ENCODE measurements at places on chromosomes 1 and 21.

DNA sequence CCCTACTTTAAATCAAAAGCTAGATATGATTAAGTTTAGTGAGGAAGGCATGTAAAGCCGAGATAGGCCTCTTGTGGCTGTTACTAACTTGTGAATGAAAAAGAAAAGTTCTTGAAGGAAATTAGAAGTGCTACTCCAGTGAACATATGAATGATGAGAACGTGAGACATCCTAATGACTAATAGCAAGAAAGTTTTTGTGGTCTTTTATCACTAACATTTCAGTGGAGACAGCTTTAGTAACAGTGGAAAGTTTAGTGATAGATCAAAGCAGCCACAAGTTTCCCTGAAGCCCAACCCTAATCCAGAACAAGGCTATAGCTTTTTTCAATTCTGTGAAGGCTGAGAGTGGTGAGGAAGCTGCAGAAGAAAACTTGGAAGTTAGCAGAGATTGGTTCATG is 73.6 kb upstream of the LRRC8B start:
- no peak for DNase-seq

DNA sequence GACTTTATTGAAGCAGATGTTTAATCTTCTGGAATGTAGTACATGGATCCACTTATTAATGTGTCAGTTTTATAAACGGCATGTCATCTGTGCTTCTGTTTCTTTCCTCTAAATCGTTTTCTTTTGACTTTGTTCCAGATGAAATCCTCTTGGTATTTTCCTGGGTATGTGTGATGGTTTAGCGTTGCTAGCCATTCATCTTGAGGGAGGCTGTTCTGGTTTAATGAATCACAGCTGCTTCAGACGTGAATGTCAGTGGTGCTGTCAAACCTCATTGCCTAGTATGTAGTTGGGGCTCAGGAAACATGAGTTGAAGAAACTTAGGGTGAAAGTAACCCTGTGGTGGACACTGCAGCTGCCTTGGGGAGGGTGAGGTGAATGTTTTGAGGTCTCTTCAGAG is 33.2 kb downstream of the KCNK1 start:
- no peak for DNase-seq

- DNase-seq, result no peak
These were observed 237.6 kb downstream of the MRPL39 start for GRCh38 chr21:25369524-25370300.

DNA sequence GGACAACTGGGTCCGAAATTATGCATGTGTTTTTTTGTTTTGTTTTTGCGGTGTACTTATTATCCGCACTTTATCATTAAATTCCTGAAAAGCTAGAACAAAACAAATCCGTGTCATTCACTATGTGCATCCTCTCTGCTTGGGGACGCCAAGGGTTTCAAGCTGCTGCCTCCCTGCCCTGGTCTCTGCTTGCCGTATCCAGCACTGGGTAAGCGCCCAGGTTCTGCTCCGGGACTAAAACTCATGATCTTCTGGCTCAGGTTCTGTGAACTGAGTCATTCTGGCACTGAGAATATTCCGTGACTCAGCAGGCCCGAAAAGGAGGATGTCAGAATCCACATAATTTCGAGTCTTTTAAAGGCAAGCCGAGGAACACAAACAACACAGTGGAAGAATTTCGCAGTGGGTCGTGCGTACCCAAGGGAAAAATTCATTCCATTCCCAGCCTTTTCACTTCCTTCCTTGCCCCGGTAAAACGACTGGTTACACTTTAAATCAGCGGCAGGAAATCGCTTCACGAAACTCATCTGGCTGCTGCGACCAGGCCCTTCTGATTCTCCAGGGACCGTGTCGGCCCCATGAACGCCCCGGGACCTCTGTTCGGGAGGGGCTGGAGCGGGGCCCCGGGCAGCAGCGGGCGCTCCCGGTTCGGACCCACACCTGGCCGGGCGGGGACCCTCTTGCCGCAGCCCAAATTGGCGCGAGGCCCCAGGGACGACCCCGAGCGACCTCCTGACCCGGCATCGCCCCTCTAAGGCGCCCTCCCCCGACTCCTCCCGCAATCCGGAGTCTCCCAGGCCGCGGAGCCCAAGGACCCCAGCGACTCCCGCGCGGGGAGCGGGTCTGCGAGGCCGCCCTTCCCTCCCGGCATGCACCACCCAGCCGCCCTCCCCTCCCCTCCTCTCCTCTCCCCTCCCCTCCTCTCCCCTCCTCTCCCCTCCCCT is 746 bp upstream of the LAMC1 start:
- DNase-seq, result no peak

DNA sequence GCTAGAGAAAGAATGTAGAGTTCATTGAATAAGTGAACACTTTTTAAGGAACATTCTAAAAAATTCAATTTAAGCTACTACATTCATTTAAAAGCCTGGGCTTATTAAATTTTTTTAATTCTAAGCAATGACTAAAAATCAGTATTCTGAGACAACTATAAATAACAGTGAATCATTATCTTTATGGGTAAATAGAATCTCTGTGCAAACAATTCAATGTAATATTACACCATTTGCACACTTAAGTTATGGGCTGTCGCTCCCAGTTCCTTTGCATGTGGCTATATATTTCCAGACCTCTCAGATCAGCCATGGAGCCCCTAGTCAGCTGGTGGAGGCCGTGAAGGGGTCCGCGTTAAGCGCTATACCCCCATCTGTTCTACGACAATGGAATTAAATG is 65.1 kb downstream of the KCNK1 start:
- no peak for DNase-seq

DNA sequence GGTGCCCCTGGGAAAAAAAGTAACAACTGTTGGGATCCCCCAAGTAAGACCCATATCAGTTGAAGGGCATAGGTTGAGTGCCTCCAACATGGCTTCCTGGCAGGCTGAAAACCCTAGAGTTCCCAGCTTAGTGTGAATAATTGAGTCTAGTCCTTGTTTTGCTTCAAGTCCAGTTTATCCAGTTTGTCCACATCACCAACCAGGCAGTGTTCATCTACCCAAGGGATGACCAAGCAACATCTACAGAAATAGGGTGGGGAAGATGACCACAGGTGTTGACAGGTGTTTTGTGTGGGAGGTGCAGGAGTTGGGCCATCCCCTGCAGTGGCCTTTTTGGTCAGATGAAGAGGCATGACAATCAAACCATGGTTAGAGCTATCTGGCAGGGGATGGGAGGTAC is 54.3 kb upstream of the ERO1B start:
- DNase-seq, result no peak

DNA sequence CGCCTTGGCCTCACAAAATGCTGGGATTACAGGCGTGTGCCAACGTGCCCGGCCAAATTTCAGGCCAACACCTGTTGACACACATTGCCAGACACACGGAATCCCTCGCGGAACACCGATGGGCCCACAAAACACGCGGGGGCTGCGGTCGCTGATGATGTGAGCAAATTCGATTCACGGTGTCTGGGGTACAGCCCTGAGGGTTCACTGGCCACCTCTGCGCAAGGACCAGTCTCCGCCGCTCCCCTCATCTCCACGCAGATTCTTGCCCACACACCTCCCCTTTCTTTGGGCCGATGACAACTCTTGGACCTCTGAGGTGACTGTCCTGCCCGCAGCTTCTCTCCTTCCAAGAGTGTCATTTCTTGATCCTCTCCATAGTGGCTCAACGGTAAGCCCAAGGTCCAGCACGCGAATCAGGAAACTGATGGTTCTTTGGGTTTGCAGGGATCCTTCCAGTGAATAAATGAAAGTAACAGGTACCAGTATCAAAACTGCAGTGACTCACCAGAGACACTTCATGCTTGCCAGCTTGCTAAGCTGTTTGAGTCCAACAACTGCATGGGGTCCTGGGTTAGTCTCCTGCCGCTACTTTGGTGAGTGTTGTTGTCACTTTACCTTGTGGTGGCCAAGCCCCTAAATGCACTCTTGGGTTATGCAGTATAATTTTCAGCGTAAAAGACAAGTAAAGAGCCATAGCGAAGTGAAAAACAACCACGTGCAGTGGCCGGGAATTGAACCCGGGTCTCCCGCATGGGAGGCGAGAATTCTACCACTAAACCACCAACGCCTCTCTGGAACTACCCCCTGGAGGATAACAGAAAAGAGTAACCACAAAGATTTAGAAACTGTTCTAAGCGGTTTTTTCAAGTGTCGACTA is 11.0 kb upstream of the RNU1-3 start:
- DNase-seq, result no peak

DNA sequence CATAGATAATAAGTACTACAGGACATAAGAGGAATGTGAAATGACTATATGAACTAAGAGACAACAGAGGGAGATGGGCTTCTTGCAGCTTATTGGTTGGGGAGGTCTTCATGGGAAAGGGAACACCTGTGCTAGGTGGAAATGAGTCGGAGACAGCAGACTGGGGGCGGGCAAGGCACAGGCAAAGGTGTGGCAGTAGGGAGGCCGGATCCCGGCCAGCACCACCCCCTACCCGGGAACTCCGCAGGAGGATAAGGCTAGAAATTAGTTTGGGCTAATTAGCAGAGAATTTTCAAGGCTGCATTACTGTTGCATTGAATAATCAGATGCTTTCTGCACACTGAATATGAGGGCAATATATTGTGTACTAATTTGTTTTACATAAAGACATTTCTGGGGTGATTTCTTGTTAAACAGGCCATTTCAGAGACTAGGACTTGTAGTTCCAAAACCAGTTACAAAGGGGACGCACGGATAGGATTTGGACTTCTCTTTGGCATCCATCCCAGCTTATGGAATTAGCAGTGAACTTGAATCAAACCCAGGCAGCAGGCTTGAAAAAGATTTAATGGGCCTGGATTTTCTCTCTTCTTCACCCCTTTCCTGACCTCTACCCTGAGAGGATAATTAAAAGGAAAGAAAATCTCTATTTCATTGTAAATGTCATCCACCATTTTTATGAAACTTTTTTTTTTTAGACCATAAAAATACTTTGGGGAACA is 2.2 kb upstream of the HUNK start:
- no peak for DNase-seq

- DNase-seq, result no peak
These were observed 146.5 kb upstream of the LYPLAL1 start for GRCh38 chr1:219027146-219027673.

GRCh38 chr1:26045722-26046245 is at the start of gene SLC30A2:
Gene SLC30A2, minus strand, starts transcription at chr1:26046118. Its CDS starts 222 bp downstream, at chr1:26045896.
- no peak for DNase-seq

Data from activated CD8-positive, alpha-beta memory T cell treated with anti-CD3 and anti-CD28 coated beads for 1 hour (primary cell).